ENCODE measurements at places on chromosomes 4 and X.

- DNase-seq, result no peak
Observed at GRCh38 chrX:45811326-45811725, 610.6 kb upstream of the DIPK2B start.

DNA sequence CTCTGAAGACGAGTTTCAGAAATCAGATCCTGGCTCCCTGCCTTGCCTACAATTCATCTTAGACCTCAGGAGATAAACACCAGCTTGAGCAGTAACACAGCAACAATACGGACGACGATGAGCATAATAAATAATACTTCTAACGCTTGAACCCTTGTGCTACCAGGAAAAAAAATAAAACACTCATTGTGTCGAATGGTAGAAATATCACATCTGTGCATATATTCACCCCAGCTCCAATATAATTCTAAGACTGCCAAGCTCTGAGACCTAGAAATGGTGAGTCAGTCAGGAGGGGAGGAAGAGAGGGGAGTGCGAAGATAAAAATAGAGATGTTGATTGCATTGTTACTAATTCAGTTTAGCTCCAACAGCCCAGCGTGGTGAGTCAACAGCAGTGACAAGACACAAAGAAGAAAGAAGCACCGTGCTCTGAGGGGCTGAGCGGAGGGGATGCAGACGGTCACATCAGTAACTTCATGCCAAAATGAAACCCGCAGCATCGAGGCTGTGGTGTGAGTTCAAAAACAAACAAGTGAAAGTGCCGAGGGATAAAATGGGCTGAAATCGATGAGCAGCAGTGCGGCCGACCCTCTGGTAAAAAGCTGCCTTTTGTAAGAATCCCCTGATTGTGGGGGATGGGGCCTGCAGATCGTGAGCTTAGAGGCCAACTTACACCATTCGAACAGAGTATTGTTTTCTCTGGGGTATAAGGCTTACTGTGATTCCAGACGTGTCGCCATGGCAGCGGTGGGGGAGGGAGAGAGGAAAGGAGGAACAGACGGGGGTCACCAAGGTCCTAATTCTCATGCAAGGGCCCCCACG lies 150.4 kb downstream of the MGST2 start:
- DNase-seq, result peak; percentile 64

- DNase-seq, result no peak
Observed at GRCh38 chrX:41655631-41656030, 33.1 kb upstream of the GPR34 start.

GRCh38 chr4:26077756-26078155 lies 163.7 kb downstream of the SMIM20 start:
- DNase-seq, result no peak

DNA sequence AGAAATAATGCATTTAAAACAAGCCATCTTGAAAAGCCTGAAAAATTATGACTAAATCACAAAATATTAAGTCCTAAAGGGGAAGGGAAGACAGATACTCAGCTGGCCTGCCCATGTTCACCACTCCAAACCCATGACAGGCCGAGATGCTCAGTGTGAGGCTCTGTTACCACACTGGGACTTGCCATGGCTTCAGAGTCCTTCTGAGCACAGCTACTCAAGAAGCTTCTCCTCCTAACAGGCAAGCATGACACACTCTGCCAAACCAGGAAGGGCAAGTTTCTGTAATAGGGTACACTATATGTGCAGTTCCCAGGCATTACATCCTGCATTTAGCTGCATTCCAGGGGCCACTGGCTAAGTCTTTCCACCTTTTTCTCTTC lies 34.0 kb upstream of the CYBB start:
- DNase-seq, result no peak

GRCh38 chr4:1330761-1331590 lies 16.0 kb upstream of the UVSSA start:
- DNase-seq, result no peak

DNA sequence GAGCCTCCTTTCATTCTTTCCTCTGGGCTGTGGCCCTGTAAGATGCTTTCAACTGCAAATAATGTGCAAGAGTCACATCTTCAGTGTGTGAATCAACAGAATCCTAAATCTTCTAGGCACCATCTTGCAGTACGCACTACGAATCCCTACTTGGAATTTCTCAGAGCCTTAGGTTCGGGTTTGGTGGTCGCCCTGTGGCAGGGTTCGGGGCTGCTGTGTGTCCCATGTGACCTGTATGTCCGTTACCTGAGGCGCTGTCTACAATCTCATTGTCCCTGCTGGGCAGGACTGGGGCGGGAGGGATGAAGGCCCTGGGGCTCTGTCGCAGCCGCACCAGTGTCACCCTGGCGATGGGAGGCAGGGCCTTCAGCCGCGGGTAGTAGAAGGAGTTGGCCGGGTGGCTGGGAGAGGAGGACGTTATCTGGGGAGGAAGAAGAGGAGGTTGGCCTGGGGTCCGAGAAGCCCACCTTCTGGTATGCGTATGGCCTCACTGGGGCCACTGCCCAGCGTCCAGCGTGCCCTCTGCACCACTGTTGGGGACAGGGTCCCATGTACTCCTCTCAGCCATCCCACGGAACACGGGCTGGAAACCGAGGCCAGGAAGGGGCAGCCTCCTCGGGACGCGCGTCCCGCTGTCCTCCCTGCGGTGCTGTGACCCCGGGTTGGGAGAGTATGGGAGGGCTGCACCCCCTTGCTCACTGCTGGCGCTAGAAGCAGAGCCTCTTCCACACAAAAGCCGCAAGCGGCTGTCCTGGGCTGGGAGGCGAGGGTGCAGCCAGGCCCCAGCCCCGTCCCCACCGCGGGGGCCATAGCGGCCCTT lies 2.0 kb downstream of the SPON2 start:
- no peak for DNase-seq

DNA sequence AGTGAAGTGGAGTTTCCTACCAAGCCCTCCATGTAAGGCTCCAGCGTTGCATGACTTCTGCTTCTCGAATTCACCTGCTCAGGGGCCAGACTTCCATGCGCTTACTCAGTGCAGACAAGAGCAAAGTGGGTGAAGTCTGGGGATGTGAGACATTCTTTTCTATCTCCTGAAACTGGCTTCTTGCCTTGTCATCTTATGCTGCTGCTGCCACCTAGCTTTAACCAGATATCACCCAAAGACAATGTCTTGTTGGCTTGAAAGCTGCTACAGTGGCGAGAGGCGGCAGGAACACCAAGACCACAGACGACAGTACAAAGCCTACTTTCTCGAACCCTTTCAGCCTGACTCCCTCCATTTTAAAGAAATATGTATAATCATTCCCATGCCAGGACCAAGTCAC lies 103.6 kb upstream of the ADGRG2 start:
- no peak for DNase-seq

DNA sequence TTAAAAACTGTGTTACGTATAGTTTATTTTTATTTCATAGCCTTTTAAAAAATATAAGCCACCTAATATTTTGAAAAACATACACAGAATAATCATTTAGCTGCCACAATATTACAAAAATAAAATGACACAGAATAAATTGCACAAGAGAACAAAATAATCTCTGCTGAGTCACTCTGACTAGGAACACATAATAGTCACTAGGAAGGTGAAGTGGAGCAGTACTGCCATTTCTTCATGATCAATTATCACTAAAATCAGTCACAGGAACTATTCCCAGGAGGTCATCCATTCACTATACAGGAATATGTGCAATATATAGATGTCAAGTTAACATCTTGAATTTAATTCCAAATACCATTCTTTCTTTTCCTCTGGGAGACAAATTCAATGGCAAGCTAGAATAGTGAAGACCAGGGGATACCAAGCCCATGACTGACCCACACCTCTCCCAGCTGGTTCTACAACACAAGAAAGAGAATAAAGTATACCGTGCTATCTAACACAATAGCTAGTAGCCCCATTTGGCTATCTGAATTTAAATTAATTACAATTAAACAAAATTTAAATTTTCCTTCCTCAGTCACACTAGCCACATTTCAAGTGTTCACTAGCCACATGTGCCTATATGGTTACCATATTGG lies 5.9 kb downstream of the SMIM43 start:
- DNase-seq, result no peak

- DNase-seq, result no peak
Observed at GRCh38 chrX:72020204-72020603, 109.6 kb downstream of the NHSL2 start.

- DNase-seq, result no peak
Observed at GRCh38 chrX:40083120-40083978, 14.4 kb downstream of the BCOR start.

DNA sequence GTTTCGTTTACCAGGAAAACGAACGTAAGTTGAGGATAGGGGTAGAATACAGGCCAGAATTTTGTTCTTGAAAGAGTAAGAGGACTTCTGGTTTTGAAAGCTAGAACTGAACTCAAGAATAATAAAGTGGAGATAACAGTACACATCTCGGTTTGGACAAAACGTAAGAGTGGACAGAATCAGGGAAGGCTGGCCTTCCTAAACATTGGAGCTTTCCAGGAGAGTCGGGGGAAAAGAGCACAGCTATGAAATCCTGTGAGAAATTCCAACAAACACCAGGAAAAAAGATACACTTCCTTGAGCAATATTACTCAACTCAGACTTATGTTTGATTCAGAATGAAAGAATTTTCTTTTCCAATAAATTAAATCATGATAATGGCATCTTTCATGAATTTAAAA lies 1.2 kb downstream of the CTSO start:
- DNase-seq, result no peak

- no peak for DNase-seq
Observed at GRCh38 chr4:177528620-177529019, 86.4 kb upstream of the AGA start.

DNA sequence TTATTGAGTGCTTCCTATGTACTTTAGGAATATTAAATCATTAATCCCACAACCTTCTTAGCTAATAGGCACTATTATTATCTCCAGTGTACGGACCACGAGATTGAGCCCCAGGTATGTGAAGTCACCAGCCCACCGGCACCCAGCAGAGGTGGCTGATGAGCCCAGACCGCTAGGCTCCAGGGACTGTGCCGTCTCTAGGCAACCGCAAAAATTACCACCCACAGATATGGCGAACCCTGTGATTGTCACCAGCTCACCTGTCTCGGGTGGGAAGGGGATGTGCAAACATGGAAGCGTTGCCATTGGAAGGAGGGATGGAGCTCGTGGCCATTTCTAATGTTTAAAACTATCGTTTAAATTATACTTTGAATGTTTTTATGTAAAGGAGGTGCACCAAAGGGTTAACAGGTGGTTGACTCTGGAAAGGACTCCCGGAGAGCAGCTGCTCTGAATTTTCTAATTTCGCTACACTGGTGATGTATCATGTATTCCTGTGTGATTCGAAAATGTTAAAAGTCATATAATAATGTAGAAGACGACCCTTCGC lies 21.0 kb upstream of the JAKMIP1 start:
- DNase-seq, result no peak

DNA sequence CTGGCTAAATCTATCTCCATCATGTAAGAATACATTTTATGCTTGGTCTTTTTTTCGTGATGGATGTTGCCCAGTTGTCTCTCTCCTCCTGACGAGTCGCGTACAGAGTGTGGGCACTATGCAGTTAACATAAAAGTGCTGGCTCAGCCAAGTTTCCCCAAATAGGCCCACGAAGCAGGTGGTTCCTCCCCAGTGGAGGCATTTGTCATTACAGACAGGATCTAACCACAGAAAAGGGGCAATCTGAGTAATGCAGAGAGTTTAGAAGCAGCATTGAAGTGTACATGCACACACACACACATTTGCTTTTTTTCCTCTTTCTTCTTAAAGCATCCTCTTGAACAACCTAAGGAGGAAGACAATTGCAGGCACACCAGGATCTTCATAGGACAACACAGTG lies 188.7 kb upstream of the VCX start:
- DNase-seq, result no peak
